Central memory CD4-positive, alpha-beta T cell (primary cell): ENCODE measurements at places on chromosomes 2 and 18.

- no peak for DNase-seq
These were observed 187.7 kb downstream of the EIPR1 start for GRCh38 chr2:3189961-3190360.

GRCh38 chr2:150101947-150102346 lies 385.5 kb downstream of the RND3 start:
- no peak for DNase-seq

DNA sequence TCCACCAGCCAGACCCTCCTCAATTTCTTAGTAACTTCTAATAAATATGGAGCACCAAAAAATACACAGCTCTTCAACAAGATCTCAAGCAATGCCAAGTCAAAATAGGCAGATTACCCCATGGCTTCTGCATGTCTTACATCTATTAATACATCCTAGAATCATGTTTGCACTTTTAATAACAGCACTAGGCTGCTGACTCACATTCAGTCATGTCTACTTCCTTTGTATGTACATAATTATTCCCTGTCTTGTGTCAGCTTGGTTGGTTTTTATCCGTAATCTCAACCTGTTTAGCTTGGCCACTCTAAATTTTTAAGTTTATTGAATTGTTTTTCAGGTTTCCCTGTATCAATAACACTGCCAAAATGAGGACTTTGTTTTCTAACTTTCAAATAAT lies 420.1 kb upstream of the ACVR2A start:
- DNase-seq = no peak

GRCh38 chr18:37006742-37007141 lies 177.8 kb downstream of the KIAA1328 start:
- DNase-seq = no peak

DNA sequence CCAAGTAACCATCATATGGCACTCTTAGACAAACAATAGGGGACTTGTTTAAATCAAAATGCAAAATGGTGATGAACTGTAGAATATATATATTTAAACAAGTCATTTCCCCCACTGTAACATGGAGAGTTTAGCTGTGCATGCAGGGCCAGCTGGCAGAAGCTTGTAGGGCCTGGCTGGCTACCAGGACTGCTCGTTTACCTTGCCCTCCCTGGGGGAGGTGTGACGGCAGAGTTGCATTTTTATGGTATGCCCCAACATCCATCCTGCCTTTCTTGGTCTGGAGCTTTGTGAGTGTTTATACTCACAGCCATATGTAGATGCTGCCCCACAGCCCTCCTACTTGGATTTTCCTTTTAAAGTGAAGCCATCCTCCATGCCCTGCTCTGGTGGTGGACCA lies 101.7 kb upstream of the ZFP36L2 start:
- DNase-seq = no peak

DNA sequence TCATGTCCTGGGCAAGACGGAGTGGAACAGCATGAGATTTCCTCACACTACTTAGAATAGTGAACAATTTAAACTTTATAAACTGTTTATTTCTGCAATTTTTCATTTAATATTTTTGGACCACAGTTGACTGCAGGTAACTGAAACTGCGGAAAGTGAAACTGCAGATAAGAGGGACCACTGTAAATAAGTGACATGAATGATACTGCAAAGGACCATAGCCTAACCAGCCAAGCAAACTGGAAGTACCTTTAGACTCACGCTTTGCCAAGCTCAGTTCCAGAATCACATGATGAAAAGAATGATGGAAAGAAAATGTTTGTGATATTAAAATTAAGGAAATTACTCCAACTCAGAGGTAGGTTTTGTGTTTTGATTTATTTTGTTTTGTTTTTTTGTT lies 94.6 kb upstream of the ITGA4 start:
- DNase-seq = no peak
